ENCODE measurements at places on chromosomes 1 and 21. TPM values are rescaled to one million over a fixed set of nuclear protein-coding genes. Genes with fewer than 3 reads are reported as not detected.
A peak's percentile ranks its signal among the peaks of the same experiment; 100 is the strongest.

Gene MYBPHL
- total RNA-seq = not detected

Gene RXRG
- total RNA-seq = not detected

Gene GIPC2
- total RNA-seq = not detected

Gene TSTD1
- 29.8 TPM for total RNA-seq

Gene LORICRIN
- total RNA-seq = not detected

Gene WDR64
- total RNA-seq = not detected

Gene PTAFR
- total RNA-seq = 0.09 TPM

Gene TMPRSS2
- not detected for total RNA-seq

Gene RER1
- 108 TPM for total RNA-seq

Gene ATAD3C
- 0.05 TPM for total RNA-seq

Gene TP73
- total RNA-seq = 0.07 TPM

Gene TFAP2E
- total RNA-seq = 0.40 TPM

- no peak for DNase-seq
These were observed 67.4 kb upstream of the F3 start for GRCh38 chr1:94608852-94609530.

DNA sequence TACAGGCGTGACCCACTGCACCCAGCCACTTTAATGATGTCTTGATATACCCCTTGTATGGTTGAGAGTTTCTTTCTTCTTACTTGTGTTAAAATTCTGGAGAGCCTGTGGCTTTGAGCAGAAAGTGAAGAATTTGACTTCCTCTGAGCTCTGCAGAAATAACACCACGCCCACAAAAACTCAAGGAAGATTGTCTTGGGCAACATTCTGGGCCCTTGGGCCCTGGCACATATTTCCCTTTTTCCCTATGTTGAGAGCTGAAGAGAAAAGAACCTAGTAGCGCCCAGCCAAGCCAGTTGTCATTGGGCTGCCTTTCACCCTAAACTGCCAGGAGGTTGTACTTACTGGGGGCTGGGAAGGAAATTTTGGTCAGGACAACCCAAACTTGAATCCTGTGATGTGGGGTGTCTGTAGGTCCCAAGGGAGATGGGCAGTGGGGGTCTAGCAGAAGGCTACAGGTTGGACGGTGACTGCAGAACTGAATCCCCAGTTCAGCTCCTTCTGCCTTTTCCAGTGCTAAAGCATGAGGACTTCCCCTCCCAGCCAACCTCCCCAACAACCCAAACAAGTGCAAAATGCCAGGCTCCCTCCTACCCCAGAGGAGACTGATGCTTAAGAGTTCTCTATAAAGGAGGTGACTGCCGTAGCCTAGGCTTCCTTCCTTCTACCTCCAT, 11.7 kb upstream of the SNAPIN start:
- no peak for DNase-seq

DNA sequence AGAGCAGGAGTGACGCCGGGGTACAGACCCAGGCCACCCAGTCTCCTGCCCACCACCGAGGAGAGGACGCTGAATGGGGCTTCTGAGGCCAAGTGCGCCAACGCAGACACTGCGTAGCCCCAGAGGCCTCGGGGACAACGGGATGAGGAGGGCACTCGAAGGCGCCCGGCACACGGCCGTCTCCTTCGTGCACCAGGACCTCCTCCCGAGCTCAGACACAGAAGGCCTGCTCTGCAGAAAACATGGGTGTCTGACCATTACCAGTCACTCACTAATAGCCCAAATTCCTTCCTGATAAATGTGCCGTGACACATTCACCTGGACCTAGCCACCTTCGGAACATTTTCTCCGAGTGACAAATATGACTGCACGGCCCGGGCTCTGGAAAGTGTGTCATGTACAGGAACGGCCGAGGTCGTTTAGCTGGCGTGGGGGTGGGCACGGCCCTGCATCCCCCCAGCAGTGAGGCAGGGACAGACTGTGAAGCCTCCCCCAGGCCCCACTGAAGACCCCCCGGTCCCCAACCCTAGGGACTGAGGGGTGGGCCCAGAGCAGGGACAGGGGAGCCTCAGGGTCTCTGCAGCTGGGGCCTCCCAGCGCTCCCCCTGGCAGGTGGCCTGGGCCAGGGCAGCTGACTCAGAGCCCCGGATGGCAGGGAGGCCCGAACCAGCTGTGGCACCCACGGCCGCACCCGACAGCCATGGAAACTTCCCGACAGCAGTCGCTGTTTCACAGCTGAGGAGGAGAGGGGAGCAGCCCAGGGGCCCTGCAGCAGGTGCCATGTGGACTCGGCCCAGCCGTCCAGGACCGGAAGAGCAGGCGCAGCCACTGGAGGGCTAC, 16.7 kb upstream of the COL6A2 start:
- DNase-seq = no peak

GRCh38 chr1:168119750-168120149, 17.0 kb downstream of the GPR161 start:
- DNase-seq = no peak

DNA sequence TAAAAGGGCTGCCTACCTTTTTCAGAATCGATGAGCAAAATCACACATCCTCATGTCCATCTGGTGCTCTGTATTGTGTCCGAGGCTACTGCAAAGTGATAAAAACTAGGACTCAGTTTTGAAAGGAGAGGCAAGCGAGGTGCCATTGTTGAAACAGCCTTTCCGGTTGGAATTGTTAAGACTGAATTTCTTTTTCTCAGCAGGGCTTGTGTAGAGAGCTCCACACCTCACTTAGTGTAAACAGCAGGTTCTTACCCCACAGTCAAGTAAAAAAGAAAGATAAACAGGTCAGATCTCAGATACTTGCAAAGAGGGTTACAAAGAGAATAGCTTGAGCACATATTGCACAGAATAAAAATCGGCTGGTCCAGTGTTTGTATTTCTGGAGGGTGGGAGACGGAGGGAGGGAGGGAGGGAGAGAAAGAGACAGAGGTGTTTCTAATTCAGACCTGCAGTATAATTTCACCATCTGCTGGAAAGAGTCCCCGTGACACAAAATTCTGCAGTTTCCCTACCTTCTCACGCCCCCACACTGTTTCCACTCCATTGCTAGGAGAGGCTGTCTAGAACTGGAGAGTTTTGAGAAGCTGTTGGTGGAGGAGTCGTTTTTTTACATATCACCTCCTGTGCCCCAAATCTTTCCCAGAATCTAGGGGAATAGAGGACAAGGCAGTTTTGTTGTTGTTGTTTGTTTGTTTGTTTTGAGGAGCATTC, 82.5 kb downstream of the EDEM3 start:
- no peak for DNase-seq

- no peak for DNase-seq
These were observed 37.2 kb downstream of the LRRC8C start for GRCh38 chr1:89670163-89670562.

DNA sequence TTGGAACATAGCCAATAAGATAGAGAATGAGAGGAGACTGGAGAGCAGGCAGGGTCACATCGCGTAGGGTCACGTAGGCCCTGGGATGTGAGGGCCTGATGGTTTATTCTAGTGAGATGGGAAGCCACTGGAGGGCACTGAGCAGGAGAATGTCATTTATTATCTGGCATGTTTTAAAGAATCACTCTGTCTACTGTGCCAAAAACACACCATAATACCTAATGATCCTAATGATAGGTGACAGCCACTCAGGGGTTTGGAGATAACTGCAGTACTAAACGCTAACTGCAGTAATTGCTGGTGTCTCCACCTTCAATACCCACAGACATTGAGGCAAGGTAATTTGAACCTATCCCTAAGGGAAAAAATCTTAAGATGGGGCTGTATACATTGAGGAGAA, 185.4 kb downstream of the TTLL7 start:
- no peak for DNase-seq

- no peak for DNase-seq
These were observed 105.4 kb upstream of the GORAB start for GRCh38 chr1:170426596-170426995.

- DNase-seq = no peak
These were observed 173.6 kb downstream of the TGFBR3 start for GRCh38 chr1:91712393-91712792.

DNA sequence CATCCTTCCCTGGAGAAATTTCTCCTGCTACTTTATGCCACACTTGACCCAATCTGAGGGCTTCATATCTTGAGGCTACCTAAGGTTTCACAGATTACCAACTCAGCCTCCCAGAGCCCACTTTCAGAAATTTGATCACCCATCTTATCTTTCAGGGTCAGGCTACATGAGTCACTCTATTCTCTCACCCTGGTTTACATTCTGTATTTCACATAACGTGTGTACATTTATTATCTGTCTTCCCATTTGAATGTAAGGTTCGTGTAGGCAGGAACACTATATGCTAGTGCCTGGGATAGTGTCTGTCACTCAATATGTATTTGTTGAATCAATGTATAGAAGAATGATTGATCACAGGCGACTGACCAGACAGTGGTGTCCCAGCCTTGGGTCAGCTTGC, 124.8 kb downstream of the UBE2U start:
- no peak for DNase-seq

DNA sequence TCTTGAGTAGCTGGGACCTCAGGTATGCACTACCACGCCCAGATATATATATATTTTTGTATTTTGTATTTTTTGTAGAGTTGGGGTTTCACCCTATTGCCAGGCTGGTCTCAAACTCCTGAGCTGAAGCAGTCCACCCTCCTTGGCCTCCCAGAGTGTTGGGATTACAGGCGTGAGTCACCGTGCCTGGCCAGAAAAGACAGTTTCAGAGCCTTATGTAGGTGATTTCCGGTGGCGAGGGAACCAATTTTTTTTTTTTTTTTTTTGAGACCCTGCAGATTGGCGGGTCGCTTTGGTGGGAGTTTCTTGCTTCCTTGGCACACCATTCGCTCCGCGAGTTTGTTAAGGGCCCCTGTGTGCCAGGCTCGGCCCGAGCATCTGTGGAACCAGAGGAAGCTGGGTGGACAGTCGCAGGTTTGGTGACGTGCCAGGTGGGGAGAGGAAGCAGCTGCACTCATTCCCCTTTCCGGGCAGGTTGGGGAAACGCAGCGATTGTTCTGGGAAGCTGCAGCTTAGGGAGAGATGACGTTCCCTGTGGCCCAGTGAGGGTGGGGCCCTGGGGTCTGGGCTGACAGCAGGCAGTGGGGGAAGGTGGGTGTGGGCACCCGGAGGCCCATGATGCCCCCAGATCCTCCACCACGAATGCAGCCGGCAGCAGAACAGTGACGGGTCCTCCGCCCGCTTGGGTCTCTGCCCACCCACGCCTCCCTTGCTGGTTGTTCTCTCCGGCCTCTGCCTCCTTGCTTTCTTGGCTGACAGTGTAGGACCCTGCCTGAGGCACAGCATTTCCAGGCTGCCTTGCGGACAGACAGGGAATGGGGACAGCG, 25.1 kb downstream of the SPSB1 start:
- DNase-seq = no peak

GRCh38 chr1:173341307-173341706, 134.2 kb upstream of the TNFSF4 start:
- no peak for DNase-seq

GRCh38 chr21:17257784-17258183, 255.1 kb upstream of the CXADR start:
- no peak for DNase-seq

DNA sequence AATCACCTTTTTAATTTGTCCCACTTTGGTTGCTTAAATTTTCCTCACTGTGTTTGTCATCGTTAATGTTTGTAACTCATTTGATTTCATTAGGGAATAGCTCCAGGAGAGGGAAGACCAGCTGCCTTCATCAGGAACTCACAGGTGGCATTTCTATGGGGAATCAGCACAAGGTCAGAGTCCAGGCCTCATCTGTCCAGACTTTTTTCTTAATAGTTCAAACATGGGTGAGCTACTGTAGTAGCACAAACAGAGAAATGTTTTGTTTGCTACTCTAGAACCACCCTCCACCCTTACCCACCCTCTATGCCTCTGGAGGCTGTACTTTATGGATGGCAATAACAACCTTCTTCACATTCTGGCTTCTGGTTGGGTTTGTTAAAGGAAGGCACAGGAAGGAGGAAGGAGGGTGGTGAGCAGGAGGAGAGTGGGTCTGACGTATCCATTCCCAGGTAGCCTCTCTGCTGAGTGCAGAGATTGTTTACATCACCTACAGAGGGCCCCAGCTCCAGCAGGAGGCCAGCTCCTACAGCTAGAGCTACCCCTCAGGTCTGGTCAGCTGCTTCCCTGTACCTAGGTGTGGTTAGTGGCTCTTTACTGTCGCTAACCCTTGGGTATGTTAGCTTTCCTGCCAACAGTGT, 8.1 kb upstream of the TEDDM1 start:
- DNase-seq = no peak

DNA sequence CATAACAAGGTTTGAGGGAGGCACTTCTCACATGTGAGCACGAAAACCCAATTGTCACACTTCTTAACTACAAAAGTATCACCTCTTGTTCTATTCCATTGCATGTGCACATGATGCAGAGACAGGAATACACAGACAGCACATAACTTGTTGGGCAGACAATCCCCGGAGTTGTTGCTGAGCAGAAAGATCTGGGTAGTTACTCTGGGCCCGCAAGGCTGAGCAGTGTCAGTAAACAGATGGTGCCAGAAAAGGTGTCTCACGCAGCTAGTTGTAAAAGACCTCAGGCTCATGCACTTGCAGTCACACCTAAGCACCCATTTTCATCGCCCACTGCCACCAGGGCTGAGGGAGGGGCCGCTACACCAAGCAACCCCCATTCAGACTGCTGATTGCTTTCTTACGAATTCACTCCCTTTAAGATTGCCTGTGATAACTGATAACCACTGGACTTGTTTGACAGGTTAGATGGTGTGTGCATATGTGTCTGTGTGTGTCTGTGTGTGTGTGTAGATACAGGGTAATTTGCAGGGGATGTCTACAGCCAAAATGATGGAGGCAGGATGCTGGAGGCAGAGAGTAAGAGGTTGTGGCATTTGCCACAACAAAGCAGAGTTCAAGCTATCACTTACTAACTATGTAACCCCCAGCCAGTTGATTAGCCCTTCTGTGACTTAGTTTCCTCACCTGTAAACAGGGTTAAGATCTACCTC, 4.2 kb downstream of the LGR6 start:
- DNase-seq = no peak

- DNase-seq = no peak
These were observed 1.4 kb downstream of the PINK1 start for GRCh38 chr1:20634594-20635084.

- no peak for DNase-seq
These were observed 17.3 kb upstream of the FGR start for GRCh38 chr1:27652111-27652864.

DNA sequence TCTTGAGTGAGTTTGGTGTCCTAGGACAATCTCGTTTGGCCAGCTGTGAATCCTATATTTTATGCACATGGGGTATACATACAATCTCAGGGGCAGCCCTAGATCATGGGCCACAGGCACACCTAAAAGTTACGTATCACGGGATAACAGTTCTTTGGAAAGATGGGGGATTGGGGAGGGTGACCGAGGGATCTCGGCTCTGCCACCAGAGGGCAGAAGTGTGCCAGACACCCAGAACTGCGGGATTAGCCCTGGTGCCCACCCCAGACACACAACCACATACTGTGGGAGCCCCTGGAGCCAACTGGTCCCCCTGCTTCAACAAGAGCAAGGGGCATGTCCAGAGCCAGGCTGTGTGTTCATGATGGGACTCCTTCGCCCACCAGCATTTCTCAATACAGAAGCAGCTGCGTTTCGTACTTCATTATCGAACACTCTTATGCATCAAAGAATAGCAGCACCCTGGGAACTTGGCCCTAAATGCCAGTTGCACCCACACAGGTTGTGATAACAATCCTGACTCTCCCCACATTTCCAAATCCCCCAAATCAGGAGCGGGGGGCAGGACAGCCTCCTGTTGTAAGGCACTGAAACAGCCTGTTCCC, 37.4 kb downstream of the TMCO4 start:
- DNase-seq = peak; percentile 7

Measured in NCI-H460 (cell line).